ENCODE measurements at places on chromosomes 11 and 22. TPM values are rescaled to one million over a fixed set of nuclear protein-coding genes. Genes with fewer than 3 reads are reported as not detected.

- no peak for DNase-seq
Measured at GRCh38 chr11:27294654-27295053, 68.4 kb downstream of the CCDC34 start.

GRCh38 chr22:38935616-38936015 is 21.8 kb upstream of the APOBEC3A start:
- no peak for DNase-seq

- DNase-seq: no peak
Measured at GRCh38 chr11:15579287-15580001, 464.7 kb downstream of the INSC start.

Gene OR4A15
- not detected for total RNA-seq

GRCh38 chr11:44915621-44916020 is 35.1 kb downstream of the TP53I11 start:
- no peak for DNase-seq

- DNase-seq: no peak
Measured at GRCh38 chr11:35334385-35335090, 84.8 kb downstream of the SLC1A2 start.

- DNase-seq: no peak
Measured at GRCh38 chr11:70038034-70038834, 39.9 kb upstream of the ANO1 start.

DNA sequence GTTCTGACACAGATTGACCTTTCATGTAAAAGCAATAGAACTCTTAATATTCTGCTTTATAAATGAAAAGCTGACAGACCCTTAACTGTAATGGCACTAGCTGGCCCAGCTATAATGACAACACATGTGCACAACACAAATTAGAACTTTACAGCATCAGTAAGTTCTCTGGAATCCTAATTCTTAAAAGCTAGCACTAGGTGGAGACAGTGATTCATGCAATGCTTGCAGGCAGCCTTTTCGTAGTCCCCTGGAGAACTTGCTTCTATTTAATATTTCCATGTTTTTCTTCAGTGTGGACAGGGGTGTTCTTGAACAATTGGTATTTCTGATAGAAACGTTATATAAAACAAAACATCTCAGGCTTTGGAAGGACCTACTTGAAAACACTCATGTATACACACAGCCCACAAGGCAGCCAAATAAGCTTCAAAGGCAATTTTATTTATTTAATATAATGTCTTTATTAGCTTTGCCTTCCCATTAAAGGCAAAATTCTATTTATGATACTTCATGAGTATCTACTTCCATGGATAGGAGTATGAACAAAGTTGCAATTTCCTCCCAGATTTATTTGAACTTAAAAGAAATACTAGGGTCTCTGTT is 374.3 kb upstream of the MPPED2 start:
- no peak for DNase-seq

- DNase-seq: peak; percentile 82
Measured at GRCh38 chr11:22192642-22193347, at the start of gene ANO5. ANO5 (plus strand) TSS chr11:22193085; CDS start chr11:22193493, 408 bp downstream.

GRCh38 chr11:73410627-73411026 is 34.4 kb downstream of the RELT start:
- no peak for DNase-seq

DNA sequence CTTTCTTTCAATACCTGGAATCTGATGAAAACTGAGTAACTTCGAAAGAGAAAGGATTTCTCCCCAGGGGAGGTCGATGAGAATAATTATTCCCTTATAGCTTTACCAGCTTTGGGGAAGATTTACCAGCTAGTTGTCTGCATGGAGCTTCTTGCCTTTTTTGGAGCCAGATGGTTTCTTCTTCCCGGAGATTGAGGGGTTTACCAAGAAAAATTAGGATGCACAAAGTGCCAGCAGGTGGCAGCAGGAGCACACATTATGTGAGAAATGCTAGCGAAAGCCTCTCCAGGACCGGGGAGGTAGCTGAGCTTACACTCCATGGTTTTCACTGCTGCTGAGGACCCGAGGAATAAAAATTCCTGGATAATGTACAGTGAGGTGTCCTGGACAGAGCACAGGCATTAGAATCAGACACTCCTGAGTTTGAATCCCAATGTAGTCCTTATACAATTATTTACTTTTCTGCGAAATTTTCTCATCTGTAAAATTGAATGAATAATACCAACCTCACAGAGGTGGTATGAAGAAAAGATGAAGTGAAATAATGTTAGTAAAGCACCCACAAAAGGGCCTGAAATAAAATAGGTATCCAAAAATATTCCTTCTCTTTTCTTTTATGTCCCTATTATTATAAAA is 46.0 kb upstream of the PARVA start:
- DNase-seq: peak; percentile 75

DNA sequence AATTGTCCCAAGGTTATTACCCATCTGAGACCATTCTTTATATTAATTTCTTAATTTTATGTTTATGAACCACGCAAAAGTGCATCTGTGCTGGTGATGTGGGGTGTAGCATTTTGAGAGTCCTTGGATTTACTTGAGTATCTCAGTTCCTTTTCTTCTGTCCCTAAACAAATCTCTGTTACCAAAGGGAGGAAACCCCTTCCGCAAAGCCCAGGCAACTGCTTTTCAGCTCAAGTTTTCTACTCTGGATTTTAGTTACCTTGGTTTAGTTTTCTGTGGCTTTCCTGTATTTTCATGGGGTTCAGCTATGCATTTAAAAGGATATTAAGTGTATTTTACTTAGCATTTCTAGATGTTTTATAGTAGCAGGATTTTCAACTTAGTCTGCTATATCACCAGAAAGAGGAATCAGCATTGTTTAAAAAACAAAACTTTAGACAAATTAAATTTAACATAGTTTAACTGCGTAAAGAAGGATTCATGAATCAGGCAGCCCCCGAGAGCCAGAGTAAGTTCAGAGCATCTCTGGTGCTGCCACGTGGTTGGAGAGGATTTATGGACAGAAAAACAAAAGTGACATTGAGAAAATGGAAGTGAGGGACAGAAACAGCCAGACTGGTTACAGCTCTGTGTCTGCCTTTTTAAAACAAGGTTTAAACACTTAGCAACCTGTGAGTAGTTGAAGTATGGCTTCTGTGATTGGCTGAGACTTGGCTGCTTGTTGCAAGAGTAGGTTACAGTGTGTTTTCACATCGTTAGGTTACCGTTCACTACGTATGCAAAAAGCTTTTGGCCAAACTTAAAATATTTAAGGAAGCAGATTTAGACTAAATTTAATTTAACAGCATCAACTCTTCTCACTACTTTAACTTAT is 9.6 kb downstream of the ADM start:
- DNase-seq: no peak
